Caco-2 (cell line): ENCODE measurements at places on chromosomes 11 and 22.

GRCh38 chr11:125626288-125626950 lies 1.5 kb downstream of the CHEK1 start:
- no peak for DNase-seq
- no peaks in the 10 kb centered on the region for H3K27me3 ChIP-seq
- H3K4me1 ChIP-seq, result peaks cover 8% of the 10 kb centered on the region
- peak overlapping the region; percentile 68 for H3K4me3 ChIP-seq
- H3K36me3 ChIP-seq, result peaks cover 4% of the 10 kb centered on the region; the same call in 1 of the 2 replicates

- no peaks in the 10 kb centered on the region for H3K4me1 ChIP-seq
- peak overlapping the region; percentile 5 for H3K27ac ChIP-seq
- DNase-seq, result no peak
- no peaks in the 10 kb centered on the region for H3K27me3 ChIP-seq
- no peak overlapping the region for H3K4me3 ChIP-seq
- peaks cover 4% of the 10 kb centered on the region for H3K36me3 ChIP-seq
These were observed 3.5 kb downstream of the DDTL start for GRCh38 chr22:23970201-23970641.

GRCh38 chr22:26367402-26368245 lies 61.4 kb upstream of the ASPHD2 start:
- DNase-seq, result peak; percentile 45
- H3K4me1 ChIP-seq, result no peaks in the 10 kb centered on the region
- H3K4me3 ChIP-seq, result no peak overlapping the region
- H3K36me3 ChIP-seq, result no peaks in the 10 kb centered on the region
- H3K27ac ChIP-seq, result no peak overlapping the region

DNA sequence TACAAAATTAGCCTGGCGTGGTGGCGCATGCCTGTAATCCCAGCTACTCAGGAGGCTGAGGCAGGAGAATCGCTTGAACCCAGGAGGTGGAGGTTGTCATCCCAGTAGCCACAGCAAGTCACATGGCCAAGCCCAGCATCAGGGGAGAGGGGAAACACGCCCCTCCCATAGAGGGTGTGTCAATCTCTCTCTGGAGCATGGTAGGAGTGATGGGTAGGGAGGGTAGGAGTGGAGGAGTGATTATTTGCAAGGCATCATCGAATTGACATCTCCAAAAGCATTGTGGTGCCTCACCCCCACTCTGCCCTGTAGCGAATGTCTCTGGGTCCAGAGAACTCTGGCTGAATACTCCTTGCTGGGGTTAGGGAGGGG lies 6.1 kb upstream of the SSTR3 start:
- no peaks in the 10 kb centered on the region for H3K27me3 ChIP-seq
- DNase-seq, result no peak
- no peak overlapping the region for H3K4me3 ChIP-seq
- no peaks in the 10 kb centered on the region for H3K4me1 ChIP-seq
- no peaks in the 10 kb centered on the region for H3K36me3 ChIP-seq

- no peak overlapping the region for H3K4me3 ChIP-seq
- no peaks in the 10 kb centered on the region for H3K27me3 ChIP-seq
- H3K36me3 ChIP-seq, result no peaks in the 10 kb centered on the region
- no peak overlapping the region for H3K27ac ChIP-seq
- no peaks in the 10 kb centered on the region for H3K4me1 ChIP-seq
- DNase-seq, result peak; percentile 32
These were observed 11.6 kb downstream of the LRRC32 start for GRCh38 chr11:76658651-76659650.

GRCh38 chr11:126702165-126702720 lies 298.3 kb downstream of the KIRREL3 start:
- no peaks in the 10 kb centered on the region for H3K36me3 ChIP-seq
- no peak for DNase-seq
- H3K27ac ChIP-seq, result no peak overlapping the region
- no peaks in the 10 kb centered on the region for H3K4me1 ChIP-seq
- peaks cover 2% of the 10 kb centered on the region for H3K27me3 ChIP-seq
- no peak overlapping the region for H3K4me3 ChIP-seq

DNA sequence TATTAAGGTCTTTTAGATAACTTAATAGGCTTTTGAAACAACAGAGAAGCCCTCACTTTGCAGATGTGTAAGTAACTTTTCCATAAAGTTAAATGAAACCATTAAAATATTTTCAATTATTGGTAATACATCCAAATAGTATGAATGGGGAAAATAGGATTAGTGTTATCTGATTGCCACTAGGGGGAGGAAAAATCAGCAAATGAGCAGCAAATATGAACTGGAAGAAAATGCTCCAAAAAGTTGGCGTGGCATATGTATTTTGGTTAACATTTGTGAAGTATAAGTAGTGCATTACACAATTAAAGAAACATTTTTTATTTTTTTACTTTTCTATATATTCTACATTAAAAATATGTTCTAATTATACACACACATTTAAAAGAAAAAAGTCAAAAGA lies 259.8 kb upstream of the ANO5 start:
- no peaks in the 10 kb centered on the region for H3K4me1 ChIP-seq
- H3K27me3 ChIP-seq, result no peaks in the 10 kb centered on the region
- no peak for DNase-seq
- H3K27ac ChIP-seq, result no peak overlapping the region
- no peak overlapping the region for H3K4me3 ChIP-seq
